ENCODE measurements at places on chromosomes 6 and 20.

DNA sequence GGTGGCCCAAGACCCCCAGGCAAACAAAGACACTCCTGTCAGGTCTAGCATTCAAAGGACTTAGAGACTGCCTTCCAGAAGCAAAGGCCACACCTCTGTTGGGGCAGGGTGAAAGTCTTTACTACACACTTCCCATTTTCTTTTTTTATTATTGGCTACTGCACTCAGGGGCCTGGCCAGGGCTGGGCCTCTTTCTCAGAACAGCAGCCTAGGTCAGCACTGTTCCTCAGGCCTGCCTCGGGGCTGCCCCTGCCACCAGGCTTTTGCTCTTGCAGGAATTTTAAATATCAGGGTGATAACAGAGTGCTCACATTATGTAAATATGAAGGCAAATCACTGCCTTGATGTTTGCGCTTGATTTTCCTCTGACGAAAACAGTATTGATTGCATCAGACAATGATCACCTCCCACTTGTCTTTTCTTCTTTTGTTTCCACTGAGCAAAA, 18.5 kb downstream of the GSTA4 start:
- no peak for DNase-seq

DNA sequence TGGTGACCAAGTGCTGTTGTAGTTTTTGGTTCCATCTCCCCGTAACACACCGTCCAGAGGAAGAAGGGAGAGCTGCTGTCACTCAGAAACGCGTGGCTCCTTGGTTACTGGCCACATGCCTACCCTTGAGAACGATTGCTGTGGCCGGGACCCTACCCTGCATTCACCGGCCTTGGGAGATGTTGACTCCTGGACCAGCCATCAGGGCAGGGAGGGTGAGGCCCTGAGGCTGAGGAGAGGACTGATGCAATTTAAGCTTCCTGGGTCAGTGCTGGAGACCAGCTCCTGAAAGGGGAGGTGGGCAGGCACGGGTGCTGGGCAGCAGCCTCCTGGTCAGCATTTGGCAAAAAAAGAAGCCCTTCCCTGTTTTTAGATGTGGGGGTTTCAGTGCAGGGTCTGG, 31.5 kb downstream of the ERMARD start:
- DNase-seq = no peak

DNA sequence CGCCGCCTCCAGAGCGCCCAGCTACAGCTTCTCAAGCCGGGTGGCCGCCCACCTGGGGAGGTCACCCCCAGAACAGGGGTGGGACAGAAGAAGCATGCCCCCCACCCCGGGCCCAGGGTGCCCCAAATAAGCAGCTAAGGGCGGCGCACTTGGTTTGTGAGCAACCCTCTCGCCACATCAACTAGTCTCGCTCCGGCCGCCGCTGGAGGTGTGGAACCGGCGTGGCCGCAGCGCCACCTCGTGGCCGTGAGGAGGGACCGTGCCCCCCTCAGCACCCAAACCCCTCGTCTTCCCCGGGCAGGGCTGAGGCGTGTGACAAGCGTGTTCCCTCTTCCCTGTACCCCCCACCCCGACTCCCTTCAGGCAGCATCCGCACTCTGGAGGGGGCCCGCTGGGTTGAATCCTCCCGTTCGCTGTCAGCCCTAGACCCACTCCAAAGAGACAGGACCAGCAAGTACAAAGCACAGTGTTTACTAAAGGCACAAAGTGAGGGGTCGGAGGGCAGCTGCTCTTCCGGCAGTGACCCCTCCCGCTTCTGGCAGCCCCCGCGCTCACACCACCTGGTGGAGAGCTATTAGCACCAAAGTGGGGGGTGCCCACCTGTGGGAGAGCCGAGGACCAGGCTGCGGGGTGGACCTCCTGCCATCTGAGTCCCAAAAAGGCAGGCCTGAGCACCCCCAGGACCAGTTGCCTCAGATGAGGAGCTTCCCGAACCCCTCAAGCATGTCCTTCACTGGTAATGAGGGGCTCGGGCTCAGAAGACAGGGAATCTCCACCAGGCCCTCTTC, 45.4 kb downstream of the MDFI start:
- peak; percentile 91 for DNase-seq

GRCh38 chr6:132888701-132889100, 74.3 kb downstream of the RPS12 start:
- no peak for DNase-seq

DNA sequence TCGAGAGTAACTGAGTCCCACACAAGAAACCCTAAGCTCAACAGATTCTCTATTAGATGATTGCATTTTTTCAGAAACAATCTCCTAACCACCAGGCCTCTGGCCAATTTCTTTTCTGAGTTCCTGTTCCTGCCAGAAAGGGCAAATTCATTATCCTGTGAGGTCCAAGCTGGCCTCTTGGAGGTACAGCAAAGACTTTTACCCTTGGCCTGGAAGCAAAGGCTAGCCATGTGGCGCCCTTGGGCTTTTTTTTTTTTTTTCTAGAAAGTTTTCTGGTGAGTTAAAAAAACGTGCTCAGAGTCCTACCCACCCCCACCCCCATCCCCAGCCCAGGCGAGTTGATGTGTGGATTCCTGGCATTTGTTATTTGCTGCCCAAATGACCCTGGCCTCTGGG, 59.0 kb upstream of the EEF1A1 start:
- DNase-seq = peak; percentile 37

- peak; percentile 41 for DNase-seq
These were observed 112.9 kb downstream of the BACH2 start for GRCh38 chr6:90183587-90184333.

GRCh38 chr6:153103319-153103655, 27.8 kb downstream of the RGS17 start:
- DNase-seq = no peak

All from tongue (tissue), 3 donors.